Dermis lymphatic vessel endothelial cell (primary cell): ENCODE measurements at places on chromosomes 4 and X. TPM values are rescaled to one million over a fixed set of nuclear protein-coding genes. Genes with fewer than 3 reads are reported as not detected.

The RASSF6 gene
- total RNA-seq: not detected in 2 replicates

The SLC16A2 gene
- 0.43 and 1.1 TPM in 2 replicates for total RNA-seq

The PHEX gene
- 0.33 and 0.43 TPM in 2 replicates for total RNA-seq

The ODAM gene
- not detected in 2 replicates for total RNA-seq

The NSUN7 gene
- total RNA-seq: under 0.01 TPM in 1 of 2 replicates, not detected in the other

The GIMD1 gene
- not detected in 2 replicates for total RNA-seq
